GM13976 (cell line): ENCODE measurements at places on chromosomes 5 and 9.

DNA sequence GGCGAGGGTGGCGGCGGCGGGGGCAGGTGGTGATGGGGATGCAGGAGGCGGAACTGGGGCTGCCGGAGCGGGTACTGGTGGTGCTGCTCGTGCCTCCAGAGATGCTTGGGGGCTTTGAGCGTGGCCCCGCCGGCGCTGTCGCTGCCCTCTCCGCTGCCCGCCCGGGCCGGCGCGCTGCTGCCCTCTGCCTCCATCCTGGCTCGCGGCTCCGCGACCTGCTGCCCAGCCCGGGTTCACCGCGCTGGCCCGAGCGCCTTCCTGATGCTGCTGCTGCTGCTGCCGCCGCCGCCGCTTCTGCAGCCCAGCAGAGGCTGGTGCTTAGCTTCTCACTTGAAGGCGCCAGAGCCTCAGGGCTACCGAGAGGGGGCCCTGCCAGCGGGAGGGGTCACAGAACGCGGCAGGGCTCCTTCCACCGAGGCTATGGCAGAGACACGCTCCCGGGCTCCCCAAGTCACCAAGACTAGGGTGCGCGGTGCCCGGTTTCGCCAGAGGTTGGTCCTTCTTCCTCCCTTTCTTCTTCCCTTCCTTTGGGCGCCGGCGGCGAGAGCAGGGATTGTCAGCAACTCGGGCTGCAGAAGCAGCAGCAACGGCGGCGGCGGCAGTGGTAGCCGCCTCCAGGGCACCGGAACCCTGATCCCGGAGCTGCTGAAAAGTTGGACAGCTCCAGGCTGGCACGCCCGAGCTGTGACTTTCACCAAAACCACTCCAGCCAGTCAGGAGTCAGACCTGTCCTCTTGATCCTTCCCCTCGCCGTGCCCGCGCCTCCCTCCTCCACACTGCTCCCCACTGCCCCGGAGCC is at the start of gene PDE4D:
TSS of gene PDE4D (minus strand) at position 298 of the 799 bp plus-strand sequence.
- peak; percentile 43 for DNase-seq

DNA sequence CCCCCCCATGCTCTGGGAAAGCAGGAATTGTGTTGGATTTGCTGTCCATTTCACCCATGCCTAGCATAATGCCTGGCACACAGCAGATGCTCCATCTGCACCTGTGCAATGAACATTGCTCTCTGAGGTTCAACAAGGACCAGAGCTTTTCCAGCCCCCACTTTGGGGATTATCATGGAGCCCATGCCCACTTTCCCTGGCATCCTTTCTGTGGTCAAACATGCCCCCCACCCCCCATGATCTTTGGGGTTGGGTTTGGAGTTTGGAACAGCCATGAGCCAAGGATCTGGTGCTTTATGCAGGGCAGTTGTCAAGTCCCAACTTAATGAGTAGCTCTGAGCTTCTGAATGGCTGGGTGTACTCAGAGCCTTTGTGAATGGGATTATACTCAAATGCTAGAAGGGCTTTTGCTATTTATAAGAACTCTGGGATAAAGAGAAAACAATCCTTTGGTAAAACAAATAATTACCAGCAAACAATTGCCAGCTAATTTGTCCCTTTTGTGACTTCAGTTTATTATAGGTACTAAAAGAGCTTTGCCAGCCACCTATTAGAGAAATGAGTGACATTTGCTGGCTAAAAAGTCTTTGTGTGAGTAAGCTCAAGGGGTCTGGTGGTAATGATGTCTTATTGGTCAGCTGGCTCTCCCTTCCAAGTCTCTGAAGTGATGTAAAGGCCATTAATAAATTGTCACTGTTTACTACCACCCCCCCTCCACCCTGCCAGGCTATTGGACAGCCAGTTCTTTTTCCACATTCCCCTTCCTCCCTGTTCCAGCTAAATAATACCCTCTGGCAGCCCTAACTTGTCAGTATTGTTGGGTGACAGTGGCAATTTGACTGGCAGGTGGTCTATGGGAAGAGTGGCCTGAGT is 182.3 kb downstream of the MACROH2A1 start:
- DNase-seq, result no peak

DNA sequence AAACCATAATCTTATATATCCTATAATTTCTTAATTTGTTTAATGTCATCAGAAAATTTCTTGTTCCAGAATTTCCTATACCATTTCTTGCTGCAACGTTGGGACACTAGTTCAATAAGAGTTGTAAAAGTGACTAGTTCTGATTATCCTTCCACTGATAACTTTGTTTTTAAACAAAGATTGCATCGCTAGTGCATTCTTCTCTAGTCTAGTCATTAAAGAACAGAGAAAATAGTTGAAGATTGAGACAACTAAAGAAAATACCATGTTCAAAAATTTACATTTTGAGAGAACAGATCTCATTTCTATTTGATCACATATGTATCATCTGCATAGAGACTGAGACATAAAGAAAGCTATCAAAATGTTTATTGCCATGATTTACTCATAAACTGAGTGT is 1888.2 kb downstream of the EFNA5 start:
- no peak for DNase-seq

DNA sequence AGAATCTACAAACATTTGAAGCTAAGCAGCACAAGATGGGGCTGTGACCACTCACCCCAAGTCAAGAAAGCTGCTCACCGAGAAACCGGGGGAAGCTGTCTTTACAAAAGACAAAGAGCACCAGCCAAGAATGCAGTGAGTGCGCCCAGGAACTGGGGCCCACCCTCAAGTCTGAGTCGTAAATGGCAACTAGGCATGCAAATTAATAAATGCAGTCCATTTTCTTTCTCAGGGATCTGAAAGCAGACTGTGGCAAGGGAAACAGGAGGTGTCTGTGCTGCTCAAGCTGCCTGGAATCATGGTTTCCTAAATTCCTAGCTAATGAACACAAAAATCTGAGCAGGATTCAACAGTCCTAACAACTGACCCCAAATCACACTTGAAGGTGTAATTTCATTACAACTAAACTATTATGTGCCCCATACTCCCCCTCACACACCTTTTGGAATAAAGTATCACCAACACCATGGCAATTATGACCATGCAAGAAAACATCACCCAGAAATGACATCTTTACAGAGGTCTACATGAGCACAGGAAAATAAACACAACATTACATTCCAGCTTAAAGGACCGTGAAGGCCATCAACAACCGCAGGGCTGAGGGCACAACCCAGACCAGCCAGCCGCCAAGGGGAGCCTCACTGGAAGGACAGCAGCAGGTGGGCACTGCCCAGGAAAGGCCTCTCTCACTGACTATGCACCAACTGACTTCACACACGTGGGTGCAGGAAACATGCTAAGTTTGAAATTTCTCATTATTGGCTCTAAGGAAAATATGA is 17.6 kb downstream of the NSUN2 start:
- no peak for DNase-seq

GRCh38 chr5:35162848-35163709 is 67.2 kb downstream of the PRLR start:
- DNase-seq, result no peak

DNA sequence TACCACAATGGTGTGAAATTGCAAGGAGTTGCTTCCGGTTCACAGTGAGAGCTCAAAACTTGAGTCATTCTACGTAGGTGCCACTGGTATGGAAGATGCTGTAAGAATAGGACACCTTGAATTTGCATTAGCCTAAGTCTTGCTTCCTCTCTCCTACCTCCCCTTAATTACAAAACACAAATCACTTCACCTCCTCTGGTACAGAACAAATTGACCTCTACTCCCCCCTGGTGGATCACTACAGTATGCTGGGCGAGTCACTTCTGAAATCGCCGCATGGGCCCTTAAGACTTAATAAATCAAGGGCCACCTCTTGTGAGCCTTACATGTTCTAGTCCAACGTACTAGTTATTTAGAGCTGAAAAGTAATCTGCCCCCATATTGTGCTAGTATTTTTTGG is 145.3 kb upstream of the SMARCA2 start:
- peak; percentile 22 for DNase-seq

GRCh38 chr5:142871363-142872193 is 101.4 kb downstream of the ARHGAP26 start:
- no peak for DNase-seq

GRCh38 chr5:132692632-132692967 is 18.8 kb downstream of the IL4 start:
- no peak for DNase-seq

- no peak for DNase-seq
These were observed 7.2 kb downstream of the C9orf72 start for GRCh38 chr9:27566118-27566517.

DNA sequence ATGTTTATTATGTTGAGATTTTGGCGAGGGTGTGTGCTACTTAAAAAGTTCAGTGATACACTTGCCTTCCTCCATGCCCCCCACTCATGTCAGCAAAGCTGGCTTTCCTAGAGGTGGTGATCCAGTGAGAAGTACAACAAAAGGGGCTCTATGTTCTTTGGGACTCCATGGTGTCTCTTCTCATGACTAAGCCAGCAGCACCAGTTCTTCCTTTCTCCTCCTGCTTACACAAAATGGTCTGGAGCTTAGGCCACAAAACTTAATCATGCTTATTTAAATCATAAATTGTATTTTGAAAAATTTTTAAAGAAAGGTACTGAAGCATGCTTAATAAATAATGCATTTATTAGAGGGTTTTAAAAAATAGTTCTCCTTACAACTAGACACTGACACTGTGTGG is 22.4 kb downstream of the MOCS2 start:
- no peak for DNase-seq

- no peak for DNase-seq
These were observed 251.8 kb downstream of the PBX3 start for GRCh38 chr9:125998837-125999503.

DNA sequence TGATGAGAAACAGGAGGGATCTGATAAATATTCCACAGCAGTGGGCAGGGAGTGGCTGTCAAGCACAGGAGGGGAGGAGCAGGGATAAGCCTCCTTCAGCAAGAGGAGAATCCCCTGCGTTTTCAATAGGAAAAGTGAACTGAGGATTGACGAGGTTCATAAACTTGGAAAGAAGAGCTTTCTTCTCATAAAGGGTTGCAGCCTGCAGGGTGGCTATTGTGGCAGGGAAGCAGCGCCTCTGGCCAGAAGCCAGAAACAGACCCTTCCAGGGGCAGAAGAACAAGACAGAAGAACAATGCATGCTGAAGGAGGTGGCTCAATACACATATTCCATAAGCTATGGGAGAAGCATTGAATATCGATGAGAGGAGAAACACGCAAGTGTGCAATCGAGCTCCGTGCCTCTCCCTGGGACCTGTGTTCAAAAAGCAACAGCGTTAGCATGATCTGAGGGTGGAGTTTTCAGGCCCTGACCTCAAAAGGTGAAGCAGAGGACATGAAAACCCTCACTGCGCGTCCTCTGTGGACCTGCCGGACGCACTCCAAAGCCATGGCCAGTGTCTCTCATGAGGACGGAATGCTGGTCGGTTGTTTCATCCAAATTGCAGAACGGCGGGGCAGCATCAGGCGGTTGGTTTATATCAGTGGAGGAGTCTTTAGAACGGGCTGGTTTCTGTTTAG is 67.6 kb downstream of the ANKRD33B start:
- no peak for DNase-seq

DNA sequence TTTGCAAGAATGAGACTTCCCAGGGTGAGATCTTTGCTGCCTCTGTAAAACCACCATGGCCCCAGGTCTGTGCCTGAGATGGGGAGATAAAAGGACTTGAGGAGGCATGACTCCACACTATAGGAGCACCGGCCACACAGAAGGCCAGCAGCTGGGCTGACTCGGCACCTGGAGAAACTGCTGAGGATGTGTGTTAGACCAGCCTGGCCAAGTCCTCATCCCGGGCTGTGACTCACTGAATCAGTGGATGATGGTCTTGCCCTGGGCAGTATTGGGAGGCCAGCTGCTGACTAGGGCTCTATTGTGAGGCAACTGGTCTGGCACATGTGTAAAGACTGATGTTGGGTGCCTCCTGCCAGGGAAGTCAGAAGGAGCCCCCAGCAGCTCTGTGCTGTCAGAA is 286.2 kb downstream of the ACTL7B start:
- no peak for DNase-seq

GRCh38 chr9:88355166-88355565 is 33.1 kb upstream of the SPIN1 start:
- no peak for DNase-seq

DNA sequence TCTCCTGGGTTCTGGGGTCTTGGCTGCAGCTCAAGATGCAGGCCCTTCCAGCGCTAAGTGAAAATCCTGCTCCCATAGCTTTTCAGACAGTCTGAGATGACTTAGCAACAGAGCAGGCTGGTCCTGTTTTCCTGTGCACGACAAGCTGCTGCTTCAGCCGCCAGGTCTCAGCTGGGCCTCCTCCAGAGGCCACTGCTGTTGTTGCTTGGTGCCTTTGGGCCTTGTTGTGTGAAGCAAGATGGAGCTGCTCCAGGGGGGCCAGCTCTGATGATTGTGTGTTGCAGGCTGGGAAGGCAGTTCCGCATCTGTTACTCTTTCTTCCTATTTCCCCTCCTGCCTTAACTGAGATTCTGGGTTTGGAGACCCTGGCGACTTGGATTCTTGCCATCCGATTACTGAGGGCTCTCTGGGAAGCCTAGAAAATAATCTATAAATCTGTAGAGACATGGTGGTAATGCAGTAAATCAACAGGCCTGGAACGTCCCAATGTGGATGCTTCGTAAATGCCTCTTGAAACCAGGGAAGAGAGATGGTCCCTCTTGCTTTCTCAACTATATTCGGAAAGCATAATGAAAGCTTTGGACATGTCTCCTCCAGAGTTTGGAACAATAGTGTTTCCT is 3.2 kb downstream of the MAP1B start:
- no peak for DNase-seq

GRCh38 chr9:86764221-86764624 is 183.1 kb downstream of the GAS1 start:
- no peak for DNase-seq

- DNase-seq, result no peak
These were observed 104.8 kb upstream of the CD180 start for GRCh38 chr5:67301285-67301903.
